Activated CD4-positive, alpha-beta T cell treated with anti-CD3 and anti-CD28 coated beads, Interleukin-2, amount 50 U/mL, for 1 hour (primary cell): ENCODE measurements at places on chromosomes 5 and 9.

GRCh38 chr5:167255926-167256325 is 1035.5 kb upstream of the WWC1 start:
- no peak for DNase-seq

- no peak for DNase-seq
These were observed 14.0 kb upstream of the PWWP2A start for GRCh38 chr5:160133071-160133917.

GRCh38 chr5:473551-474192 is 30.7 kb downstream of the EXOC3 start:
- no peak for DNase-seq

DNA sequence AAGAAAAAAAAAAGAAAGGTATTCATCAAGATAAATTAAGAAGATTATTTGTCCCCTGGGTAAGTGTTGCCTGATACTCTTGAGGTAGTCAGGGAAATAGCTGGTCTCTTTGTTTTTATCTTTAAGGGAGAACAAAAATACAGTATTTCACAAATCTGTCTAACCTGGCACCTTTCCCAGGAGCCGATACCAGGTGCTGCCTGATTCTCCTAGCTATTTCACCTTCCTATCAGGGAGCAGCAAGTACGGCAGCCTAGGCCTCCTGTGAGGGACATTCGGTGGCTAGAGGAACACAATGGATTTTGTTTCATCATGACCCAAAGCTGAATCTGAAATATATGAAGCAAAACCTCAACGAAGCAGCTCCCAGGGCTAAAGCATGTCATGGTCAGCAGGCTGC is 86.0 kb downstream of the TARS1 start:
- no peak for DNase-seq

DNA sequence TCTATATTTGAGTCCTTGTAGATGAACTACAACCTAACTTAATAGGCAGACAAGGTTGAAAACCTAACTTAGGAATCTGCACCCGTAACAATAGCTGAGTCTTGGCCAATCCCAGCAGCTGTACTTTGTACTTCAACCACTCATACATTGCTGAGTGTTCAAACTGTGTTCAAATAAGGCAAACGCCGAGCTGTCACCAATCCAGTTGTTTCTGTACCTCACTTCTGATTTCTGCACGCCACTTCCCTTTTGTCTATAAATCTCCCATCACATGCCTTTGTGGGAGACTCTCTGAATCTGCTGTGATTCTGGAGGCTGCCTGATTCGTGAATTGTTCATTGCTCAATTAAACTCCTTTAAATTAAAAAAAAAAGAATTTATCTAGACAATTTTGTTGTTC is 167.8 kb upstream of the TUT7 start:
- no peak for DNase-seq

DNA sequence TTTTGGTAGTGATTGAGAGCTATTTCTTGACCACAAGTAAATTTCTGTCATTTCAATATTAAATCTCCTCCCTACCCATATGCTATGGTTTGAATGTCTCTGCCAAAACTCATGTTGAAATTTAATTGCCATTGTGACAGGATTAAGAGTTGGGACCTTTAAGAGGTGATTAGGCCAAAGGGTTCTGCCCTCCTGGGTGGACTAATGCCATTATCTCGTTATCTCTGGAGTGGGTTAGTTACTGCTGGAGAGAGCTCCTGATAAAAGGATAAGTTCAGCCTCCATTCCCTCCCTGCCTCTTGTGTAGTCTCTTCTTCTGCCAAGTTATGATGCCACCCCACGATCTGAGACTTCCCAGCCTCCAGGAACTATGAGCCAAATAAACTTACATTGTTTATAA is 3.6 kb upstream of the DRD1 start:
- DNase-seq: no peak

DNA sequence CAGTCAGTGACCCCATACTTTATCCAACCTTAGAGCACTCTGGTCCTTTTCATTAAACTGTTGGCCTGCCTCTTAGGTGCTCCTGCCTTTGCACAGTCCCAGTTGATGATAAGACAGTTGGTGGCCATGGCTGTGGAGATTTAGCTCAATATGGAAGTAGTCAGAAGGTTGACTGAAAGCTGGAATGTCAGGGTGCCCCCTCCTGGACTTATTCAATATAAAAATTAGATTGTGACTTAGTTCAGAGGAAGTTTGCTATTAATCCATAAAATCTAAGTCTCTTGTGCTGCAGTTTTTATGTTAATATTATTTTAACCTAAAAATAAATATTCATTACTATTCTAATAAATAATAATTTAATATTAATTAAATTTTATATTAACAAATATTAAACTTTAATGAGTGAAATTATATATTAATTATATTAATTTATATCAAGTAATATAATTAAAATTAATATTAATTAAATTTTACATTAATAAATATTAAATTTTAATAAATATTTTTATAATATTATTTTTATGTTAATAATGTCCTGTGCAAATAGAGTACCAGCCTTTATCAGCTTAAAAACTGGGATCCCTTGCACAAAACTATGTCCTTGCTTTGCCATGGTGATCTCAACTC is 77.7 kb upstream of the ADAMTSL1 start:
- DNase-seq: no peak

GRCh38 chr9:14633148-14633547 is 60.1 kb downstream of the ZDHHC21 start:
- no peak for DNase-seq

DNA sequence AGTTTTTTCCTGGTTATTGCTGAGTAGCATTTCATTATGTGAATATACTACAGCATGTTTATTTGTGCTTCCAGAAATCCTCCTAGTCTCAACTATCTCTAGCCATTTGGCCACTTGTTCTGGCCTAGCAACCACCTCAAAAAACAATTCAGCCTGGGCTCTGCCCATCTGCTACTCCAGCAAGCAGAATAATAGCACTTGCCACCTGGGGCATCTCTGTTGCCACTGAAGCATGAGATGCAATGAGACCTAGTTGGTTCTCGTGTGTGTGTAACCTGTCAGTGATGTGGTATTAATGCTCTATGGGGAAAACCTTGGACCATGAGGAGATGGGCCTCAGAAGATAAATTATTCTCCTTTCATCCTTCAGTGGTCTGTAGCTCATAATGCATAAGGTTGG is 129.5 kb downstream of the RNF180 start:
- no peak for DNase-seq

GRCh38 chr9:20205821-20206220 is 416.5 kb downstream of the MLLT3 start:
- DNase-seq: no peak

GRCh38 chr5:36777105-36777757 is 99.3 kb upstream of the NIPBL start:
- no peak for DNase-seq

DNA sequence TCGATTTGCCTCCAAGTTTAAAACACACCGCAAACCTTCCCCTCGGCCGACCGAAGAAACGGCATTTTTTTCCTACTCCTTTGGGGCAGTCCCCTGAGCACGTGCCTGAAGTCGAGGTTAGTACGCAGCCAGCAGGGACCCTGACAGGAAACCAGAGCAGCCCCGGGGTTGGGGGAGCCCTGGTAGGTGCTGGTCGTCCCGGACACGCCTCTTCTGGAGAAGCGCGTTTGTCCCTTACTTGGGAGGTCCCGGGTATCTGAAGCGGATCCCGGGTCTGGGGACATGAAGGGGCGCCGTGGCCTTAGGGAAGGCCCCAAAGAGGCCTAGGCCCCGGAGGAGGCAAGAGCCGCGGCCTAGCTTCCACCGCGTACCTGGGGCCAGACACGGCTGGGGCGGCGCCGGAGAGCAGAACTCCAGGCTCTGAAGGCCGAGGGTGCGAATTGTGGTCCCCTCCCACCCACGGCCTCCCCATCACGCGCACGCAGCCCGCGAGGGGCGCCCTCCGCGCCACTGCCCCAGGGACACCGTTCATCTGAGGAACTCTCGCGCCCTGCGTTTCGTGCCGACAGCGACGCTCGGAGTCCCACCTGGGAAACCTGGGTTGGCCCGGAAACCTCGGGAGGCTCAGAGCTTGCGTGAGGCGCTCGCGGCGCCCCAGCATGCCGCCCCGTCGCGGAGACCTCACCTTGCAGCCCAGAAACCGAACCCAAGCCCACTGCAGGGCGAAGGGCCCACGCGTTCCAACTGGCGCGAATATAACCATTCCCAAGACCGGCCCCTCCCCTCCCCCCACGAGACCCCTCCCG is 10.4 kb downstream of the OTP start:
- DNase-seq: no peak

DNA sequence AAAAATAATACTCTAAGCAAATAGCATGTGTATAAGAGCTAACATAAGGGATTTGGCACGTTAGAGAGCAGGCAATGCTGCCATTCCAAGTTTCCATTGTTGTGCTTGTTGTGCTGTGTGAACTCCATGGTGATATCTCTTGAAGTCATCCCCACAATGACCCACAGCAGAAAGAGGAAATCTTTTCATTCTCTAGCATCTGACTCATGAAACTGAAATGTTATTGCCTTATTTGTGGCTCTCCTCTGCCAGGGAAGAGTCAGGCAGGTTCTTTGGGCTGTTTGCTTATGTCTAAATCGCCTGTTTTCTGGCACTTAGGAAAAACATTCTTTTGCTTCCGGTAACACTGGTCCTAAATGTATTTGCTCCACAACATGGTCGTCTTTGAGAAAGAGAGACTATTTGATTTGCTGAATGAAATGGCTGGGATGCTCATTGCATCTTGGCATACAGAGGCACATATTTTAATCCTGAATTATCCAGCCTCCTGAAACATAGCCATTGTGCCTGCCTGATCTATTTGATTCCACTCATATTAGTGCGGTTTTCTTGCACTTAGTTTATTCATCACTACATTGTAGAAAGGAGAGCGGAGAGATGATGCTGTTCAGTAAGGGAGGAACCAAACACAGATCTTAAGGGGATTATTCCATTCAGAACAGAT is 188.8 kb downstream of the CSNK1G3 start:
- DNase-seq: no peak

- no peak for DNase-seq
These were observed 17.3 kb upstream of the MSX2 start for GRCh38 chr5:174706997-174707572.
